ENCODE measurements at places on chromosomes 5 and 9. TPM values are rescaled to one million over a fixed set of nuclear protein-coding genes. Genes with fewer than 3 reads are reported as not detected.
A peak's percentile ranks its signal among the peaks of the same experiment; 100 is the strongest.

- no peak for DNase-seq
Observed at GRCh38 chr9:21837501-21837900, 35.1 kb downstream of the MTAP start.

- DNase-seq = no peak
Observed at GRCh38 chr9:113184539-113184938, 33.7 kb downstream of the SLC31A2 start.

GRCh38 chr9:125766468-125767221, 19.5 kb downstream of the PBX3 start:
- DNase-seq = no peak

- DNase-seq = no peak
Observed at GRCh38 chr9:31302620-31303418, 1081.6 kb upstream of the ACO1 start.

GRCh38 chr5:29780401-29780800, 1413.1 kb upstream of the CDH6 start:
- DNase-seq = no peak

GRCh38 chr9:98472216-98472615, 216.8 kb upstream of the TBC1D2 start:
- no peak for DNase-seq

DNA sequence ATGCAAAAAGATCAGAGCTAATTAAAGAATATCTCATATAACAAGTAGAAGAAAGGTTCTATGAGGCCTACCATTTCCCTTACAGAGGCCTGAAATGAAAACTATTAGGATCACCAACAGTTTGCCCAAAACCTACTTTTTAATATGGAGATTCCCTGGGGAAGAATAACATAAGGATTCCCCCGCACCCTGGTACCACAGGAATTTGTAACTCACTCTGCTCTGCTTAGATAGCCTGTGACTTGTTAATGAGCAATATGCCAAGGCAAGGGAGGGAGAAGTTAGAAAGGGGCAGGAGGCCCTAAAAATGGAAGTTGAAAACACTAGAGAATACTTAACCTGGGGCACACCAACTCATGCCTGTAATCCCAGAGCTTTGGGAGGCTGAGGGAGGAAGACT, 107.0 kb downstream of the CDH6 start:
- no peak for DNase-seq

DNA sequence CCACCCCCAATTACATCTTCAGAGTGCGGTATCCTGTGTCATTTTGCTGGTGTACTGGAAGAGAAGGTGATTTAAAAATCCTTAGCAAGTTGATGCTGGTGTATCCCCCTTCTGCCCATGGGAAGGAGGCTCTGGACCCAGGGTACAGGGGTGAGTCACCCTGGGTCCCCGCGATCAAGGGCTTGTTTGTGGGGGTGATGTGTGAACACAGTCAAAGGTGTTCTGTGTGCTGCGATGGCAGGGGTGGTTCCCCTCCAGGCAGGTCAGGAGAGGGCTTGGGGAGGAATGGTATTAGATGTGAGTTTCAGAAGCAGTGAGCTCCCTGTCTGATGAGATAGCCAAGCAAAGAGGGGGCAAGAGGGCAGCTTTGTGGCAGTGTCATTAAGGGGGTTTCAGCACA, 28.9 kb downstream of the OLFM1 start:
- DNase-seq = no peak

DNA sequence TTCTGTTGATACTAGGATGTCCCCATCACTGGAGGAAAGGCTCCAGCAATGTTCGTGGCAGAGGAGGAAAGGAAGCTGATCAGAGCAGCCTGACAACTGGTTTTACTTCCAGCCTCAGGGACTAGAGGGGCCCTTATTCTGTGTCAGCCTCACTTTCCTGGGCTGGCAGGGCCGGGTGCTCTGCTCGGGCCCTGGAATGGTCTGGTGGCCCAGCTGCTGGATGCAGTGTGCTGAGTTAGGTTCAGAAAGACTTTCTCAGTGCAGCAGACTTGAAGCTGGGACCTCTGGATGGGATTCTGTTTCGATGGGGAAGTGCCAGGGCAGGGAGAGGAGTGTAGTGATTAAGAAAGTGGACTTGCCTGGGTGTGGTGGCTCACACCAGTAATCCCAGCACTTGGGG, 81.0 kb downstream of the MACROH2A1 start:
- no peak for DNase-seq

- no peak for DNase-seq
Observed at GRCh38 chr5:130689831-130690230, 475.2 kb downstream of the HINT1 start.

DNA sequence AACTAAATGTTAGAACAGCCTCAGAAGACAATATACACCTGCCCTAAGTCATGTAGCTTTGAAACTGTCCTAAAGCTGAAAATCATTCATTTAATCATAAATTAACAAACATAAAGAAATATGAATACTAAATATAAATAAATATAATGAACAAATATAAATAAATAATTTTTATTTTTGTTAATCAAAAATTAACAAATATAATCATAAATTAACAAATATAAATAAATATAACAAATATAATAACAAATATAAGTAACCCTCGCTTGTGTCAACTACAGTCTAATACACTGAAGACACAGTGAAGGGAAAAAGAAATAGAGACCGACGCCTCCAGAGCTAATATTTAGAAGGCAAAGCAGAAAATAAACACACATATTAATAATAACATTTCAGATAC, 527.3 kb downstream of the CYLC2 start:
- no peak for DNase-seq

DNA sequence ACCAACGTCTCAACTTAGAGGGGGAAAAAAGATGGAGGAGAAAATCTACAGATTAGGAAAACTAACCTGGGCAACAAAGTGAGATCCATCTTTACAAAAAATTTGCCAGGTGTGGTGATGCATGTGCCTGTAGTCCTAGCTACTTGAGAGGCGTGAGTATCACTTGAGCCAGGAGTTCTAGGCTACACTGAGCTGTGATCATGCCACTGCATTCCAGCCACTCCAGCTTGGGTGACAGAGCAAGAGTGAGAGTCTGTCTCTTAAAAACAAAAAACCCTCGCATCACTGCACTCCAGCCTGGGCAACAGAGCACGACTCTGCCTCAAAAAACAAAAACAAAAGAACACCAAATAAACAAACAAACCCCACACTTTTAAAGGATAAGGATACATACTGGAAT, 98.1 kb upstream of the NR5A1 start:
- no peak for DNase-seq

DNA sequence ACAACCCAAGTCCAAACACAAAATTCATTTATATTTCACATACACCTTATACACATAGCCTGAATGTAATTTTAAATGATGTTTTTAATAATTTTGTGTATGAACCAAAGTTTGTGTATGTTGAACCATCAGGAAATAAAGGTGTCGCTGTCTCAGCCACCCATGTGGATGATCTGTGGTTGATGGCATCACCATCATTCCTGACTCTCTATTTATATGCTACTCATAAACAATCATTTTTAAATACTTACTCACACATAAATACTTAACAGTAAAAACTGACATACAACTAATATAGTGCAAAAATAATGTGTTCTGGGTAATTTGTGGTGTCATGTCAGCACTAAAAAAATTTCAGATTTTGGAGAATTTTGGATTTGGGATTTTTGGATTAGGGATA, 38.4 kb downstream of the SMC5 start:
- DNase-seq = no peak

GRCh38 chr9:37676411-37676830, 25.7 kb downstream of the FRMPD1 start:
- DNase-seq = peak; percentile 42

- no peak for DNase-seq
Observed at GRCh38 chr5:150158170-150158949, 2.7 kb upstream of the PDGFRB start.

GRCh38 chr5:2901096-2901495, 149.6 kb upstream of the IRX2 start:
- no peak for DNase-seq

DNA sequence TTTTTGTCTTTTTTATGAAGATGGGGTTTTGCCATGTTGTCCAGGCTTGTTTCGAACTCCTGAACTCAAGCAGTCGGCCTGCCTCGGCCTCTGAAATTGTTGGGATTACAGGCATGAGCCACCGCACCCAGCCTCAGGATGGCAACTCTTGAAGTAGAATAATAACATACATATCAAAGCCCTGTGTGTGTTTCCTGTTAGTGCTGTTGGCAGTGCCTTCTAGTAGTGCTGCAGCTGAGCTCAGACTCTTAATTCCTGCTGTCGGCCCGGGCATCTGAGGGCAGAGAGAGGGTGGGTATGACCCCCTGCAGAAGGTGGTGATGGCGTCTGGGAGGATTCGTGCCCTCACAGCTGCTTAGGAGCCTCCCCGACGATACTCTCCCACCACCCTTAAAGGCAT, 227.2 kb downstream of the PDZD2 start:
- no peak for DNase-seq

- DNase-seq = no peak
Observed at GRCh38 chr5:143154510-143155370, 248.7 kb downstream of the NR3C1 start.

DNA sequence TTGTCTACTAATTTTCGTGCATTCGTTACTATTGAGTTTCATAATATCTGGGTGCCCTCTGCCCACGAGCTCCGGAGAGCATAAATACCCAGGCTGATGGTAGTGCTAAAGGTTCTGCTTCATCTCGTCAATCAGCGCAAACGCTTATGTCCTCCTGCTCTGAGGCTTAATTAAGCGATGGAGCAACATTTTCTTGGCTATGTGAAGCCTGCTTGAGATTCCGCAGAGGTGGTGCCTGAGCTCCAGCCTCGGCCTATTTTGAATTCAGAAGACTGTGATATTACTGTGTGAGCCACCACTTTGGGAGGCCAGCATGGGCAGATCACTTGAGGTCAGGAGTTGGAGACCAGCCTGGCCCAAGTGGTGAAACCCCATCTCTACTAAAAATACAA, 44.8 kb downstream of the ANXA2R start:
- DNase-seq = no peak

- DNase-seq = no peak
Observed at GRCh38 chr5:168601972-168602371, 22.8 kb upstream of the PANK3 start.

DNA sequence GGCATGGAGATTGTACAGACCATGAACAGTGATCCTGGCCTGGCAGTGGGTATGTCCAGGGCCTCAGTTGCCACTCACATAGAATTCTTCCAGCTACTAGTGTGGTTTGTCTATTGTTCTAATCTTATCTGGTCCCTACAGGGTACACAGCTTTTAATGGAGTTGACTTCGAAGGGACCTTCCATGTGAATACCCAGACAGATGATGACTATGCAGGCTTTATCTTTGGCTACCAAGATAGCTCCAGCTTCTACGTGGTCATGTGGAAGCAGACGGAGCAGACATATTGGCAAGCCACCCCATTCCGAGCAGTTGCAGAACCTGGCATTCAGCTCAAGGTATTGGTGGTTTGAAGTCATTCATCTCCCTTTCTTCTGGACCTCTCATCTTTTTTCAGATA, 43.8 kb downstream of the THBS4 start:
- no peak for DNase-seq

DNA sequence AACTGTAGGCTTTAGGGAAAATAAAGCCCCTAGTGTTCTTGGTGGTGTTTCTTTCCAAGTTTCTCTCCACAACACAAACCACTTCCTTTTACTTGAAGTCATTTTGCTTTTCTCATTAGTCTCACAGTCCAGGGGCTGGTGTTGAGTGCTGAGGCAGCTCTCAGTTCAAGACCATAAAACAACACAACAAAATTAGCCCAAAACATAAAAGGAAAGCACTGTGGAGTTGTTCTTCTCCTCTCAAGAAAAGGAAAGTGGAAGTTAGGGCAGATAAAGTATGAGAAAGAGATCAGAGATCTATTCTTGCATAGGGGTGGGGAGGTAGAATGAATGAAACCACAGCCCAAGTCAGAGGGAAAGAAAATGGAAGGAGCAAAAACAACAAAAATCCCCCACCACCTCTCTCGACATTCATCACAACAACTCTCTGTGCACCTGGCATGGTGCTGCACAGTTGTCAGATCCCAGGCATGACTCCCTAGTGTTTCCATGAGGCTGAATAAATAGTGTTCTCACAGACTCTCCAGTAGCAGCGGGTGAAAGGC, 569.9 kb downstream of the RAB3C start:
- no peak for DNase-seq

DNA sequence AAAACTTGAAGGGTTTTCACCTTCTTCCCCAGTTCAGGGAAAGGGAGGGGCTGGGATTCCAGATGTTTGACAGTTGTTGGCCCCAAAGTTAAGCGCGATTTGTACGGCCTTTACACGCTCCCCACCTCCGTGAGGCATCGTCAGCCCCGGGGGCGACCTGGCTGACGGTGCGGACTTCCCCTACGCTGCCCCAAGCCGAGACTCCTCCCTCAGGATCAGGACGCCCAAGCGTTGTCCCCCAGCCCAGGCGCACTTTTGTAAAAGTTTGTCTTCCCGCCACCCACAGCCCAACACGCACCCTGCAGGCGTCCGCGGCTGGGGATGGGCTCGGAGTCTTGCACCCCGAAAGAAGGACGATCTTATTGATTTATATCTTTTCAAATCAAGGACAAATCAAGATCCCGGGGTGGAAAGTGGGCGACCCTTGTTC, 713 bp downstream of the MOB3B start:
- peak; percentile 57 for DNase-seq

DNA sequence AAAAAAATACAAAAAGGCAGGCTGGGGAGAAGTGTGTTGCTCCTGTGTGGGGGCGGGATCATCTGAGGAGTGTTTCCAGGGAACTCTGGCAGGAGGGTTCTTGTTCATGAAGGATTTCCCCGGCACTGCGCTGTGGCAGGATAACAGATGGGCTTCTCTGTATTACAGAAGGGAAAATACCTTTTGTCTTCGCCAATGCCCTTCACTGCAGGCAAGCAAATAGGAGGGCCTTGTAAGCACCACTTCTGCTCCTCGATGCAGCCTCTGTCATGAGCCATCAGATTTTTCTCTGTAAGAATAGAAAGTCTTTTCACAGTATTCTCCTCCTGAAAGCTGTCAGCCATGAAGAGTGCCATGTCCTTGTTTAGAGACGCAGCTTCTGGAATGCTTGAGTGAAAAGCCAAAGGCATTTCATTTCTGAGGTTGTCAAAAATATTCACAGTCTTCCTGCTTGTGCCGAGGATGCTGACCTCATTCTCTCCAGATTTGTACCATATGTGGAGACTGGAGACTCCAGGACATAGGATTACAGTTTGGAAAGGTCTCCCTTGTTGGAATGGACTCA, 294.0 kb downstream of the YTHDC2 start:
- no peak for DNase-seq

GRCh38 chr5:124735169-124735858, 11.1 kb downstream of the ZNF608 start:
- peak; percentile 58 for DNase-seq

Gene KIF12
- total RNA-seq = 0.82 TPM

Gene SUSD3
- 0.41 TPM for total RNA-seq

Gene PIP5KL1
- total RNA-seq = 6.1 TPM

Gene STKLD1
- 1.2 TPM for total RNA-seq

Gene STOML2
- total RNA-seq = 55.4 TPM

Gene ENHO
- total RNA-seq = 53.4 TPM

Gene SPINK7
- total RNA-seq = not detected

Gene EGFL7
- total RNA-seq = 12.6 TPM

Gene PLEKHG4B
- total RNA-seq = 3.7 TPM

Gene CTNND2
- 74.2 TPM for total RNA-seq

Gene HRH2
- 3.3 TPM for total RNA-seq

Gene INSL4
- not detected for total RNA-seq

Gene UGCG
- total RNA-seq = 83.2 TPM

Gene NME5
- 13.0 TPM for total RNA-seq

Gene IL13
- not detected for total RNA-seq

Gene SRP19
- total RNA-seq = 39.1 TPM

Gene OLFML2A
- total RNA-seq = 1.6 TPM

Measured in frontal cortex (tissue), 4 donors.